Diencephalon (tissue), 1 donor: ENCODE measurements at places on chromosomes 4 and X. TPM values are rescaled to one million over a fixed set of nuclear protein-coding genes. Genes with fewer than 3 reads are reported as not detected.

The DSPP gene
- total RNA-seq: under 0.01 TPM

The TAF9B gene
- total RNA-seq: 40.8 TPM

The RHOXF2 gene
- total RNA-seq: not detected

The MMAA gene
- 11.8 TPM for total RNA-seq

The MAGEA11 gene
- not detected for total RNA-seq

The MRPL1 gene
- 49.1 TPM for total RNA-seq
